ENCODE measurements at places on chromosomes 5 and 9.

- no peak for DNase-seq
Observed at GRCh38 chr5:139652788-139653241, 4.7 kb downstream of the CXXC5 start.

DNA sequence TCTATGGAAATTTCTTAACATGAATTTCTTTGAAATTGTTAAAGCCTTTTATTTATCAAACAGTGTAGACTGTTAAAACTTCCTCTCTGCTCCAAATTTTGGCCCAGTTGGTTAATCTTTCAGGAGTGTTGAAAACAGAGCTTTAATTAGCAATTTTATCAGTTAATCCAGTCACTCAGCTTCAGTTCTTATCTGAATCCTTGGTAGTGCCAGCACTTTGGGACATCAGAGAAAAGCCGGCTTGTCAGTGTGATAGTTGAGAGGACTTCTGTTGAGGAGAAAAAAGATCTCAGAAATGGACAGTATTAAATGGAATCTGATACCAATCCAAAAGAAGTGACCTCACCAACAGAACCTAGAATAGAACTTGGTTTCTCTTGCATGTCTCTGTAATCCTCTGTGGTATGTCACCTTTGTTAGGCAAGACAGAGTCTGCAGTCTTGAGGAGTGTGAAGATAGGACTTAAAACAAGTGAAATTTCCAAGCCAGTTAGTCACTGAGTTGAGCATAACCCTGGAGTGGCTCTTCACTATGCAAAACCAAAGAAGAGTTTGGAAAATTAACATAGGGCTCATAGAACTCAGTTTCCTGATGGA is 251.8 kb downstream of the NNT start:
- DNase-seq, result no peak

- DNase-seq, result no peak
Observed at GRCh38 chr9:105242557-105242956, 1.9 kb upstream of the SLC44A1 start.

DNA sequence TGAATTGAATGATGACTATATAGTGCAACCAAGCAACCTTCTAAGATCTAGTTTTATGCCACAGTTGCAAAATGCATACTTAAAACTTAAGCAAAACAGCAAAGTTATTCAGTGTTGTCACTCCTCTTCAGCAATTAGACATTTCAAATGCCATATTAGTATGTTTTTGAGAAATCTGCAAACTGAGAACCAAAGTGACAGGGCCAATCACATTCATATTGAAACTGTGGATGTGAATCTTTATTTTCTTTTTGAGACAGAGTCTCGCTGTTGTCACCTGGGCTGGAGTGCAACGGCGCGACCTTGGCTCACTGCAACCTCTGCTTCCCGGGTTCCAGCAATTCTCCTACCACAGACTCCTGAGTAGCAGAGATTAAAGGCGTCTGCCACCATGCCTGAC is 249.2 kb upstream of the EFNA5 start:
- DNase-seq, result no peak

GRCh38 chr5:67003935-67004729 is 192.5 kb downstream of the CD180 start:
- DNase-seq, result peak; percentile 44

- no peak for DNase-seq
Observed at GRCh38 chr9:105264380-105264779, 19.9 kb downstream of the SLC44A1 start.

All from esophagus squamous epithelium (tissue), 5 donors.